ENCODE measurements at places on chromosomes 2 and 18.
A peak's percentile ranks its signal among the peaks of the same experiment; 100 is the strongest.

DNA sequence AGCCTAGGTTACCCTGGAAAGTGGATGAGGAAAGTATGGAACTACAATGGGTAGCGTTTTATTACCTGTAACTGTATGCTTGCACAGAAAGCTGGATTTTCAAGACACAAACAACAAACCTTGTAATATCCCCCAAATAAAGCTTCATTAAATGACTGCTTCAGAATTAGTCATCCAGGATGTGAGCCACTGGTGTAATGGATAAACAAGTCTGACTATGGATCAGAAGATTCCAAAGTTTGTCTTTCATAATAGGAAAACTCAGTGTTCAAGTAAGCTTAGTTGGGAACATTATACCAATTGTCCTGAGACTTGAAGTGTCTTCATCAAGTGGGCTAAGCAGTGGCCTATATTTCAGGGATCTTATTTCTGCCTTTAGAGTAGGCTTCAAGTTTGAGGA lies 518.8 kb downstream of the LRP1B start:
- no peak for DNase-seq

DNA sequence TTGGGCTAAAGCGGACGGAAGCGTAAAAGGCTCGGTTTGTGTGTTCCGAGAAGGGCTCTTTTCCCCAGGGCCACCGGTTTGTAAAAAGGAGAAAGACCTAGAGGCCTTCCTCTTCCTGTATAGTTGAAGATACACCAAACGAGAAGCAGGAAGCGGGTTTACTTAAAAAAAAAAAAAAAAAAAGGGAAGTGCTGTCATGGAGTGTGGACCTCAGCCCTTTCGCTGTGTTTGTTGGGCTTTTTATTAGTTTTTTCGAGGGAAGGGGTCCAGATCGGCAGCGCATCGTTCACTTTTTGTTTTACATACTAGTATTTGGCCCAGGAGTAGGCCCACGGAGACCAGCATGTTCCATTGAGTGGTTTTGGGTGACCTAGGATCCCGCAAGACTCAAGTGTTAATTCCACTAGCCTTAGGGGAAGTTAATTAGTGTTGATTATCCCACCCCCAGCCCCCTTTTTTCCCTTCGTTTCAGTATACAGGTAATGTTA lies 676 bp downstream of the ACTR2 start:
- peak; percentile 28 for DNase-seq

GRCh38 chr2:233424154-233424951 lies 70.1 kb downstream of the DGKD start:
- DNase-seq, result peak; percentile 91

- no peak for DNase-seq
Measured at GRCh38 chr18:45255197-45255890, 359.9 kb upstream of the SLC14A2 start.

- DNase-seq, result no peak
Measured at GRCh38 chr2:197073701-197074433, 147.4 kb upstream of the PGAP1 start.

GRCh38 chr2:108316033-108316432 lies 27.3 kb downstream of the SULT1C2 start:
- no peak for DNase-seq

- DNase-seq, result peak; percentile 11
Measured at GRCh38 chr2:109438773-109439389, 174.9 kb downstream of the SEPTIN10 start.

GRCh38 chr2:1594373-1595171 lies 149.7 kb downstream of the PXDN start:
- no peak for DNase-seq

GRCh38 chr18:69490072-69490471 lies 89.4 kb downstream of the DOK6 start:
- DNase-seq, result no peak

DNA sequence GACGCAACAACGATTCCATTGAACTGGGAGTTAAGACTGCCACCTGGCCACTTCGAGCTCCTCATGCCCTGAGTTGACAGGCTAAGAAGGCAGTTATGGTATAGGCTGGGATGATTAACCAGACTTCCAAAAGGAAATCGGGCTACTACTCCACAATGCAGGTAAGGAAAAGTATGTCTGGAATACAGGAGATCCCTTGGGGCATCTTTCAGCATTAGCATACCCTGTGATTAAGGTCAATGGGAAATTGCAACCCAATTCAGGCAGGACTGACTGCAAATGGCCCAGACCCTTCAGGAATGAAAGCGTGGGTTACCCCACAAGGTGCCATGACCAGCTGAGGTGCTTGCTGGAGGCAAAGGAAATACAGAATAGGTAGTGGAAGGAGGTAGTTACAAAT lies 19.1 kb downstream of the CHRNA1 start:
- no peak for DNase-seq

DNA sequence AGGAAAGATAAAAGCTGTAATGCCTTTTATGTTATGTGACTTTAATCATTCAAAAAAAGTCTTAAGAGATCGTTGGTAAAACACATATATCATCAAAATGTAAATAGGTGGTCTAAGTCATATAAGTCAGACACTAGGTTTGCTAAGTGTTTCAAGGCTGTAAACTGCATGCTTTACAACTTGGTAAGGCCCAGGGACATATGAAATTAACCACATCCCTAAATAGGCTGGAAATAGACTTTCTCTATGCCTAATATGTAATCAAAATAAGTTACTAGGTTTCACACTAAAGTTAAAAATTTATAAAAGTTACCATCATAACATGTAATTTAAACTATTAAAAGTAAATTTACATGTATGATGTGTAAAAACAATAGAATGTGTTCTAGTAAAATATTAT lies 946.3 kb upstream of the LRATD1 start:
- DNase-seq, result no peak

DNA sequence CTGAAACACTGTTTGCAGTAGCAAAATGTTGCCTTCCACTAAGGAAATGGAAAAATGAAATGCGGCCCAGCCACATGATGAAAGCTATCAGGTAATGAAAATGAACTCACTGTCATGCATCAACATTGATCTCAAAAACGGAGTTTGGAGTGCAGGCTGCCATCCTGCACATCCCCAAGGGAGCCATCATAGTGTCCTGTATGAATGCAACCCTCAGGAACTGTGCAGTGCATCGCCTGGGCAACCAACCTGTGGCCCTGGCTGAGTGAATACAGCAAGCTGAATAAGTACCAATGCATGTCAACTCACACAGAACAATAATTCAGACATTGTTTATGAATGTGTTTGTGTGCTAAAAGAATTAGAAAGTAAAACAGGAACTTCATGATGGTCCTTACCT lies 23.1 kb upstream of the TXNDC2 start:
- no peak for DNase-seq

- DNase-seq, result no peak
Measured at GRCh38 chr2:28663359-28663758, 88.3 kb upstream of the PPP1CB start.

GRCh38 chr2:217625557-217626169 lies 377.1 kb downstream of the TNS1 start:
- no peak for DNase-seq

DNA sequence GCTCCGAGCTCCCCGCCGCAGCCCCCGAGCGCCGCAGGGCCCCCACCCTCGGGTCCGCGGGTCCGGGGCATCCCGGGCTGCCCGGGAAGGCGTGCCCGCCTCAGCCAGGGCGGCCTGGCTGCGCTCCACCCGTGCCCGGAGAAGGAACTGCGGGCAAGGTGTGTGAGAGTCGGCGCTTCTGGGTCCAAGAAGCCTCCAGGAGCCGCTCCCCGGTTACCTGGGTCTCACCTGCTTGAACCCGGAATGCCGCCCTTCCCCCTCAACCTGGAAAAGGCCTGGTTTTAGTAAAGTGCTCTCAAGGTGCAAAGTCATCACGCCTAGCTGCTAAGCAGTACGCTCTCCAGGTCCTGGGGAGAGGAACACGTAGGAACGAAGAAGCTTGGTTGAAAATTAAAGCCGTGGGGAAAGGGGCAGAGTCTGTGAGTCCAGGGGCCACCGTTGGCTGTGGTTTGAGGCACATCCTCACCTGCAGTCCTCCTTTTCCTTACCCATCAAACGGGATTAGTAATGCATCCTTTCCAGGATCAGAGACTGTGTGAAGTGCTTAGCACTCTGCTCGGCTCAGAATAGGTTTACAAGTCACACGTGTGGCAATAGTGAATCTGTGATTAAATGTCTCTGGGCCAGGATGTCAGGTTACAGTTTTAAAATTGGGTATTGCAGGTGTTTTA lies 1.2 kb downstream of the ASAP2 start:
- DNase-seq, result no peak

GRCh38 chr18:23321996-23322395 lies 131.1 kb upstream of the RIOK3 start:
- DNase-seq, result no peak

DNA sequence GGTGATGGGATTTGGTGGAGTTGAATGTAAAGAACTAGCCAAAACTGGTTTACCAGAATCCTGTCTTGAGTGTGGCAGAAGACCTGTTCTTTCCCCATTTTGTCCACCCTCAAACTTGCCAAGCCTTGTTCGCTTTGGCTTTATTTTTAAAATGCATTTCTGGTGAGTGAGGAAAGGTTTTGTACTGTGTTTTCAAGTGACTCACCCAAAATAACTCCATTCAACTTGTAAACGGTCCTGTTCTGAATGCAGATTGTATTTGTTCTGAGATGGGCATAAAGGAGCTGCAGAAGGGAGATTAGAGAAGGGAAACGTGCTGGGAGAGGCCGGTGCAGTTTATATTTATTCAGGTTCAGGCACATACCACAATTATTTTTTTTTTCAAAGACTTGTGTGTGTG lies 5.3 kb upstream of the ITPRID2 start:
- DNase-seq, result no peak

DNA sequence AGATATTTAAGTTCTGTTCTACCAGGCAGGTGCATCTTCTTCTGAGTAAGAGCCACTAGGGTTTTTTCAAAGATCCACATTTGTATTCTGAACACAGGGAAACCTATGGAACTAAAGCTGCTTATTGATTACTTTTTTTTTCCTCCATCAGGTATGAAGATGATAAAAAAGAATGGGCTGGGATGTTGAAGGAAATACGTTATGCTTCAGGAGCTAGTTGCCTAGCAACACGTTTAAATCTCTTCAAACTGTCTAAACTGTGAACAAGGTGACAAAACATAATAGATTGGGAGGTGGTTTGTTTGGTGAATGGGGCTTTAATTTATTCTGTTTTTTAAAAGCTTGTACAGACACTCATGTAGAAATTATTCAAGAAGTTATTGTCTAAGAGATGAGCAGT lies 15.9 kb downstream of the KLHL41 start:
- DNase-seq, result peak; percentile 10

DNA sequence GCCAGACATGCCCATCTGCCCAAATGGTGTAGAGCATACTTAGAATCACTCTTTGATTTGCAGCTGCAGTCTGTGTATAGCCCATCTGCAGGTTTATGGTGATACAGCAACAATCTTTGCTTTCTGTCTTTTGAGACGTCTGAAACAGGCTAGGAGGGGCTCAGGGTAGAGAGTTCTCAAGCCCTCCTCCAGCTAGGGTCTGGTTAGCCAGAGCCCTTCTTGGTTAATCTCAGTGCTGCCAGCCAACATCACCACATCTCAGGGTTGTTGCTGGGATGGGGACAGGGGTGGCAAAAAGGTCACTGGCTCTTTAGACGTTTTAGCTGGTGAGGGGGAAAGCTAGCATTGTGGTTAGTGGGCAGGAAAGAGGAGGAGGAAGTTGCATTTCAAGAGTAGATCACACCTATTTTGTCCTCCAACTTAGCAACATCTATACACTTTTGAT lies 136.6 kb upstream of the ACAA2 start:
- no peak for DNase-seq

- no peak for DNase-seq
Measured at GRCh38 chr2:181971032-181971431, 14.6 kb upstream of the PPP1R1C start.

DNA sequence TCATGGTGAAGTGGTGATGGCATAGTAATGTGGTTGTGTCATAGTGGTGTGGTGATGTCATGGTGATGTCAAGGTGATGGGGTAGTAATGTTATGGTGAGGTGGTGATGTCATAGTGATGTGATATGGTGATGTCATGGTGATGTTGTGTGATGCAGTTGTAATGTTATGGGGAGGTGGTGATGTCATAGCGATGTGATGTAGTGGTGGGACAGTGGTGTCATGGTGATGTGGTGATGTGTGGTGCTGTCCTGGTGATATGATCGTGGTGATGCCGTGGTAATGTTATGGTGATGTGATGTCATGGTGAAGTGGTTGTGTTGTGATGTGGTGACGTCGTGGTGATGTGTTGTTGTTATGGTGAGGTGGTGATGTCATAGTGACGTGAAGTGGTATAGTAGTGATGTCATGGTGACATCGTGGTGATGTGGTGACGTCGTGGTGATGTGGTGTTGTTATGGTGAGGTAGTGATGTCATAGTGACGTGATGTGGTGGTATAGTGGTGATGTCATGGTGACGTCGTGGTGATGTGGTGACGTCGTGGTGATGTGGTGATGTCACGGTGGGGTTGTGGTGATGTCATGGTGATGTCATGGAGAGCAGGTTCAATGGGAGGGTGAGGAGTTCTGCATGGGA lies 242.7 kb upstream of the MYT1L start:
- no peak for DNase-seq

- no peak for DNase-seq
Measured at GRCh38 chr18:57976230-57976773, 67.7 kb upstream of the NEDD4L start.

DNA sequence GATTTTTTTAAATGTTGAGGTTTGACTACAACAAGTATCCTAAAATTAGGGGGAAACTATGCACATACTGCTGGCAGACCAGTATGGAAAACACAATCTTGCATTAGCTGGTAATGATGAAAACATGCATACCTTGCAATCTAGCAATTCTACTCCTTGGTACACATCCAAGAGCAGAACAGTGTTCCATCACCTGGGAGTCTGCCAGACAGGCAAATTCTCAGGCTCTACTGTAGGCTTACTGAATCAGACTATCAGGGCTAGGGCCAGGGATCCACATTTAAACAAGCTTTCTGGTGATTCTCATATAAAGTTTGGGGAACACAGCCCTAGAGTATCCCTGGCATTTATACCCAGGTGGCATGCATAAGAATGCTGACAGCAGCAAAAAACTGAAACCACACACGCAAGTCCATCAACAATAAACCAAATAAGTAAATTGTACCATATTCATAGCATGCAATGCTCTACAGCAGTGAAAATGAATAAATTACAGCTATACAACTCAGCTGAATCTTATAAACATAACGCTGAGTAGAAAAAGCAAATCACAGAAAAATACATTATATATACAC lies 13.6 kb downstream of the CDH2 start:
- DNase-seq, result no peak

DNA sequence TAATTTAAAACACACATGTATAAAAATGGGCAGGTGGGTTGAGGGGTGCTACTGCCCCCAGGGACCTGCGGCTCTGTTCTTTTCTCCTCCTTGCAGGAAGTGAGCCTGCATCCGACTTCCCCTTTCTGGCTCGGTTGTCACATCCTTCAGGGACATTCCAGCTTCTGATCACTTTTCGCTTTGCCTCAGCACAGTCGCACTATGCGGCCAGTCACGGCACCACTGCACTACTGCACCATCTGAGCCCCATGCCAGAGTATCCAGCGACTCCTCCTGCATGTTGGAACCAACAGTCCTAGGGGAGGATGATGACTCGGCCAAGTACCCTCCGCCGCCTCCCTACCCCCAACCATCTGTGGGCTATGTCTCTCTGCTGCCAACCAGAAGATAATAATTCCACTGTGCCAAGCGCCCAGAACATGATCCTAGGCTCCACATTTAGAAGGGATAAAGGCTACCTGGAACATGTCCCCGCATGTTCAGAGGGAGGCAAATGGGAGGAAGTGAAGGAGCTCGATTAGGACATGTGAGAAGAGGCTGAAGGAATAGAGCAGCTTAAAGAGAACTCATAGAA lies 17.6 kb downstream of the CDC42EP3 start:
- no peak for DNase-seq

GRCh38 chr2:68280796-68281195 lies 28.5 kb upstream of the PPP3R1 start:
- no peak for DNase-seq

Measured in NCI-H2029 (cell line).